ENCODE measurements at places on chromosomes 7 and 10.

DNA sequence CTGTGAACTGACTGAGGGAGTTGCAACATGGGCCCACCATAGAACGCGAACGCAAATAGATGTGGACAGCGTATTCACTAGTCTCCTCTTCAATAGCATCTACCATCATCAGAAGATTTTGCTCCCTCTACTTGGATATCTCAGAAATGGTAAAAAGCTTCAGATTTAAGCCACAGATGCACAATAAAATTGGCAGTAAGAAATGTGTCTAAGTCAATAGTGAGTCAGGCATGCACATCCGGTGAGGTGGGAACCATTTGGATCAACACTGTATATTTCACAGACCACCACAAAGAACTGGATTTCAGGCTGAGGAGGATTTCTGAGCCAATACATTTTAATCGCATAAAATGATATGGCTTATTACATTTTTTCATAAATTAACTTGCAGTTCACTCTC is 111.5 kb upstream of the ADAM12 start:
- no peak for DNase-seq

- DNase-seq: no peak
Measured at GRCh38 chr7:125279961-125280360, 350.3 kb upstream of the POT1 start.

DNA sequence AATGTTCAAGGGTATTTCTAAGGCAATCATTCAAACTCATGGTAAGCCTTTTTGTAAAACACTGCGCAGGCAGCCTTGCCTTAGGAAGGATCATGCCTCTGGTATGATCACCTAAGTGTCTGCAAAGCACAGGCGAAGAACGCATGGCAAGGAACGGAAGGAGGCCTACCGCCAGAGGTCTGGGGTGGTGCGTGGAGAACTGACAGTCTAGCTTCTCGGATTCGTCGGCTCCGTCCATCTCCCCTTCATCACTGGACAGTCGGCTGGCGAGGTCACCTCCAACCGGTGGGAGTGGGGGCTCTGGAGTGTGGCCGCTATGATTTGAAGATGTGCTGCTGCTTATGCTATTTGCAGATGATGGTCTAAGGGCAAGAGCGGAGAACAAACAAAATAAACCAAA is 42.6 kb upstream of the EFCAB10 start:
- no peak for DNase-seq

DNA sequence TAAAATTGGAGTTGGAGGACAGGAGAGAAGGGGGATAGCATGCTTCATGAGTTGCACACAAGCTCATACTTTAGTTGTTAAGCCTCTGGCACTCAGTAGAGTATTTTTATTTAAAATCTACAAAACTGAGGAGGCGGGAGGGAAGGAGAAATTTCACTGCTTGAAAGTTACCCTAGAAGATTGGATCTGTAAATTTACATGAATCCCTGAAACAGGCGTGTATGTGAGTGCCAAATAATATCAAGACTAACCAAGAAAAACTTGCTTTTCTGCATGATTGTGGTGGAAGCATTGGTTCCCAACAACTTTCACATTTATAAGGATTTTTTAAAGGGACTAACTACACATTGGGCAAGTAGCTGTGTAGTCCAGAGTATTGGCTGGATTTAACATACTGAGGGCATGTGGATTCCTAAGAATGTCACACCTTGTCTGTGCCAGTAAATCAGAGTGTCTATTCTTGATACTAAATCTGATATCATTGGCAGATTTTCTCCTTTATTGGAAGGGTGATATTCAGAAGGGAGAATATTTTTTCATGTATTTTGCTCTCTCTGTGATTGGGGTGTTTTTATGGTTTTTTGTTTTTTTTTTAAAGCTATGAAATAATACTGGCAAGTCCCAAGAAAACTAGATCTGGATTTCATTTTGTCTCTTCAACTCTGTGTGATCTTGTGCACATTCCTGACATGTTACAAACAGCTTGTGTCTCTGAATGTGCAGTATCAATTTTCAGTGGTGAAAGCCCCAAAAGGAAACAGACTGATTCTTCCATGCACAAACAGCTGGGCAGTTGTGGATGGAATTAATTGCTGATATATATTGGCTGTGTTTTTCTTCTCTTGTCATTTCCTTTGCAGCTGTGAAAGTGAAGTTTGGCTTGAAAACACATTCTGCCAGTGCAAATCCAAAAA is 67.2 kb downstream of the ADD3 start:
- DNase-seq: no peak

DNA sequence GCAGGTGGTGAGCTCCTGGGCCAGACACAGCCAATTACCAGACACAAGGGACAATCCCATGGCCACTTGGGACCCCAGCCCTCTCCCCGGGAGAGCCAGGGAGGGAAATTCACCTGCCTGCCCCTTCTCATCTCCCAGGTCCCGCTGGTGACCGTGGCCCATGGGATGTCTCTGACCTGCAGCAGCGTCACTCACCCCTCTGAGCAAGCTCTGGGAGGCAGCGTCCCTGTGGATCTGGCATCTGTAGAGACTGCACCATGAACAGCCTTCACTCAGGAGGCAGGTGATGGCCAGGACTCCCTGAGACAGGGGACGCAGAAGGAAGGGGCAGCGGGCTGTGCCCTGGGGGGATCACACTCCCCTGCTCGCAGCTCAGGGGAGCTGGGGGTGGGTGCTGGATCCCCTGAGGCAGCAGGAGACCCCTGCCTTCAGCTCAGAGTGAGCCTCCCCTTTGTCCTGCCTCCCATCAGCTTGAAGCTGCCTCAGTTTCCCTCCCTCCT is 90.8 kb downstream of the FOXL3 start:
- no peak for DNase-seq

- no peak for DNase-seq
Measured at GRCh38 chr7:50682079-50682478, 100.6 kb downstream of the GRB10 start.

DNA sequence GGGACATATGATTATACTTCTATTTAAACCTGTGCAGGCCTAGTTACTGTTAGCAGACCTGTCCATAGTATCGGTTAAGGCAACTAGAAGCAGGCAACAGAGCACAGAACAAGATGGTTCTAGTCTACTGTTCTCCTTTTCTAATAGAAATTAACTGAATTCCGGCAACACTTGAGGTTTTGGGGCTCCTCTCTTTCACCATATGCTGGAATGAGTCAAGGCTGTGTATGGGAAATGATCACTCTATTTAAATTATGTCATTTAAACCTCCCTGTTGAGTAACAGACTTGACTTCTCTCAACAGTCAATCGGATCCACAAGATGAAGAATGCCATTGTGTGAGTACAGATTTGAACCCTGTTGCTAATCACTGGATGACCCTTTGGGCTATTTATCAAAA is 6.2 kb upstream of the OTUD1 start:
- no peak for DNase-seq

- DNase-seq: no peak
Measured at GRCh38 chr10:62098278-62099121, 170.1 kb downstream of the RTKN2 start.

GRCh38 chr10:44824607-44825006 is 86.5 kb upstream of the TMEM72 start:
- DNase-seq: no peak

GRCh38 chr7:138186951-138187351 is 110.7 kb downstream of the AKR1D1 start:
- no peak for DNase-seq

DNA sequence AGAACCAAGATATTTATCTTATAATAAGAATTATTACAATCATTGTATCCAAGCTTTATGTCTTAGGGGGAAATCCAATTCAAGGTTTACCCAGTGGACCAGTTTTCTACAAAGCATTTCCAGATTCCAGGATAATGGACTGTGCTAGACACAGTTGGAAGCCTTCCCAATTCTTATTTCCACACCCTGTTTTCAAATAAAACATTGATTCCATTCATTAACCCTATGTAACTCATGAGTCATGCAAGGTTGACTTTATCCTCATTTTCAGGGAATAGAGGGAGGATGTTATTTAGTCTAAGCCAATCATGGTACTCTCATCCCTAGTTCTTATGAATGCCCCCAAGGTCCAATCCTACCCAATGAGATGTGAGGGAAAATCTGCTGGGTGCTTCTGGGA is 145.7 kb downstream of the RNLS start:
- DNase-seq: no peak

- no peak for DNase-seq
Measured at GRCh38 chr10:116720241-116720643, 22.1 kb downstream of the HSPA12A start.

- DNase-seq: no peak
Measured at GRCh38 chr10:106873770-106874603, 290.5 kb downstream of the SORCS1 start.

DNA sequence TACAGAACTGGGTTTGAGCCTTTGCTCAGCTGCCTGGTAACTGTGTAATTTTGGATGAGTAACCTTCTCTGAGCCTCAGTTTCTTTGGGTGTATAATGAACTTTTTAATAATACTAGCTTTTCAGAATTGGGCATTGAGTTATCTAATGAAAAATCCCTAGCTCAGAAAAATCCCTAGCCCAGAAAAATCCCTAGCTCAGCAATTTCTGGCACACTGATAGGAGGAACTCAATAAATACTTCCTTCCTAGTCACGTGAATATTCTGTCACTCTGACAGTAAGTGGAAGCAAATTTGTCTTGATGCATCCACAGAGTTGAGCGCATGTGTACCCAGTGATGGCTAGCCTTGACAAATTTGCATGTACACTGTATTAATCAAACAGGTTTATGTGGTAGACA is 817.6 kb downstream of the XPNPEP1 start:
- DNase-seq: no peak

- no peak for DNase-seq
Measured at GRCh38 chr7:122301858-122302760, 2.4 kb downstream of the FEZF1 start.

DNA sequence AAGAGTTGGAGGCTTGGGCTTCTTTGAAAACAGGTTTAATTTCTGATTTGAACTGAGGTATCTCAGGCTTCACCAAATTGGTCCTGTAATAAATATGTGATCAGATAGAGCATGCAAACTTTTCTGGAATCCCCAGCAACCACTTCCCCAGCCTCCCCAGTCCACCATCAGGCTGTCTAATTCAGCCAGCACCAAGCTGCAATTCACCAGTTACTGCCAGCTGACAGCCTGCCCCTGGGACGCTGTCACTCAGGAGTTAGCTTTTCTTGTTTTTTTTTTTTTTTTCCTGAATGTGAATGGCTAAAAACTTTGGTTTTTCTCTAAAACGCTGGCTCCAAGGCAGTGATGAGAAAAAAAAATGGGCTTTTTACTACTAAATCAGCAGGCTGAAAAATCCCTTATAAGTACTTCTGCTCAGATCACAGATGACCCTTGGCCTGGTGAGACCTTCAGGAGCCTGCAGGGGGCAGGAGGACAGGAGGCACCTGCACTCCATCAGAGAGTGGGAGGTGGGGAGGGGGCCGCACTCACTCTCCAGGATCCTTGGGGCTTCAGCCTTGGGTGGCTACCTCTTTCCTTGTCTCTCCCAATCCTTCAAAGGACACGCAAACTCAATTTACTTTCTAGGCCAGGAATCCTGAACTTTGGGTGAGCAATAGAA is 349.4 kb downstream of the GATA3 start:
- DNase-seq: no peak

DNA sequence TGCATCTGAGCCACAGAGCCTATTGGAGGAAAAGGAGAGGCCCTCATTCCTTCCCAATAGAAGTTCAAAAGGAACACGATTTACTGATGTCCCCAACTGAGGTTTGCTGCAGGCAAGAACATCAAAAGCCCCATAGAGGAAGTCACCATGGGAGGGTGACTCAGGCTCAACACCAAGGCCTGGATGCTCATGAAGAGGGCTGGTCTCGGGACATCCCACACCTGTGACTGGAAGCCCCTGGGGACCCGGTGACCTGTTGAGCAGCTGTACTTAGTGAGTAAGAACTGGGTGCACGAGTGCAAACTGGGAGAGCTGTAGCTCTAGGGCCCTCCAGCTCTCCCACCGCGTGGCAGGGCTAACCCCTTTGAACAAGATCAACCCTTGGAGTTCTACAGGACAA is 38.0 kb downstream of the CYTH3 start:
- peak; percentile 37 for DNase-seq

DNA sequence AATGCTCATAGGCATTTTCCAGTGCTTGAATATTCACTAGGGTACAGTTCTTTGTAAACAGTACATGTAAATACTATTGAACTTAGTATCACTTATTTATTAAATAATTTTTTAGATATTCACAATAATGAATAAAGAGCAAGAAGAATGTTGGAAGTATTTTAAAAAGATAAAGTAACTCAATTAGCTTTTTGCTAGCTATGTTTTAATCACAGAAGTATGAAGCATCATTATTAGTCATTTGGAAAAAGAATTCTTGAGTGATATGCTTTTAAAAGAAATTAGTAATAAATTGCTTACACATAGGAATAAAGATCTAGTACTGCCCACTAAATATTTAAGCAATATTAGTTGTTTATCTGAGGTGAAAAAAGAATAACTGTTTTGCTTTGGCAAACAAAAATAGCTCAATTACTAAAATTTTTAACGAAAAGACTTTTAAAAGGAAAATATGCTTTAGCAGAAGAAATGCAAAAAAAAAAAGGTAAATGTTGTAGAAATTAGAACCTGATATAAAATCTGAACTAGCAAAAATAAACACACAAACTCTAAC is 66.5 kb downstream of the SGMS1 start:
- no peak for DNase-seq

DNA sequence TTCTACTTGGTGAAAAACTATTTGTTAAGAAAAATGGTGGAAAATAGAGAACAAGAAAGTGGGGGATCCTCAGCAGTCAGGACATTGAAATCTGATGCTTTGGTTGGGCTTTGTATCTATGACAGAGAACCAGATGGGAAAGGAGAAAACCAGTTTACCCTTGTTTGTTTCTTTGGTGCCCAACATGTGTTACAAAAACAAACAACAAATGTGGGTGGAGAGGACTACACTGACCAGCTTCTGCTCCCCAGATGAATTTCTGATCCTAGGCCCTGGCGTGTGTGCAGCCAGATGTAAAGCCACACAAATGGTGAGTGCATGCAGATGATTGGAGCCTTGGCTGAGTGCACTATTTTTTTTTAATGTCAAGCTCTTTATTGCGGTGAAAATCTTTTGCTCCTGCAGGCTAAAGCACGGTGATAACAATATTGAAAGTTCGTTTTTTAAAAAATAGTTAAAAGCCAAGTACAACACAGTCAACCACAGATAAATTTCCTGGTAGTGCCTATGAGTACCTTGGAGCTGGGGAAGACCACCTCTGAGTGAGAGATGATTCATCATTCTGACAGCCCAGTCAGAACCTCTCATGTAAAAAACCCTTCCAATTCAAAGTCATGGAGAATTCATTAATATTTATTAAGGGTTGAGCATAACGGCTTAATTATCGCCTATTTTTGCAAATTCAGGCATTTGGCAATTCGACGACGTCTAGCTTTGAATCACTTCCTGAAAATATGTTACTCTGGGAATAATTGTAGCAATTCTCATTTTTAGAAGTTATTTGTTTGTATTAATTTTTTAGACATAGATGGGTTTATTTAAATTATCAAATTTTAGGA is 163.7 kb downstream of the AGMO start:
- DNase-seq: no peak

- no peak for DNase-seq
Measured at GRCh38 chr10:91002656-91003055, 81.8 kb upstream of the ANKRD1 start.

DNA sequence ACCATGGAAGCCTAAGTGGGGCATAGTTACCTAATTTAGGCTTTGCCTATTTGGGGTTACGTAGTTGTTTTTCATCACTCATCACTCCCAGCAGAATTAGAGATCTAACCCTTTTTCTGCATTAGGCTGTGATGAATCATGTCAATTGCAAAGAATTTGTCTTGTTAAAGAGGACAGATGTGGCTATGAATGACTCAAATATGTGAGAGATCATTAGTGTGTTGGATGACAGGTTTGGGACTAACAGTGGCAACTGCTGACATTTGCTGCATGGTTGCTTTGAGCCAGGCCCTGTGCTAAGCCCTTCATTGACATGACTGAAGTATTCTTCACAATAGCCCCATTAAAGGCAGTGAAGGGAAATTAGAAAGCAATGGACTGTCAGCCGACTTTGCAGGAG is 83.4 kb upstream of the BMPER start:
- DNase-seq: no peak

Measured in CD4-positive, alpha-beta T cell treated with Interleukin-15 for 1 hour (primary cell).